AML-193 (cell line): ENCODE measurements at places on chromosomes 6 and 20.
A peak's percentile ranks its signal among the peaks of the same experiment; 100 is the strongest.

GRCh38 chr20:51064137-51064536 lies 41.2 kb upstream of the KCNG1 start:
- DNase-seq: no peak

- no peak for DNase-seq
Measured at GRCh38 chr6:127404133-127404532, 55.1 kb downstream of the KIAA0408 start.

- DNase-seq: no peak
Measured at GRCh38 chr6:46969206-46969605, 47.5 kb upstream of the ADGRF5 start.

DNA sequence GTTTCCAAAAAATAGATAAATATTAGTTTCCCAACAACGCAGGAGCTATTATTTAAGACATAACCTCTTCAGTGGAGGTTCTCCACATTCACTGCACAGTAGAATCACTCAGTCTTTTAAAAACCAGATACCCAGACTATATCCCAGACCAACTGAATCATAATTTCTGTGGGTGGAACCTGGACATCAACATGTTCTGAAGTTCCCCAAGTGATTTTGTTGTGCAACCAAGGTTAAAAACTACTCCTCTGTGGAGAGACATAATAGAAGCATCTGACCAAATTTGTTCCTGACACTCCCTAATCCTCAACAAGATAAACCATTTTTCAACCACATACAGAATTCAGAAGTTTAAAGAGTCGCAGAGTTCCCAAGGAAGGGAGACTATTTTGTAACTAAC lies 42.3 kb downstream of the STK38 start:
- no peak for DNase-seq

DNA sequence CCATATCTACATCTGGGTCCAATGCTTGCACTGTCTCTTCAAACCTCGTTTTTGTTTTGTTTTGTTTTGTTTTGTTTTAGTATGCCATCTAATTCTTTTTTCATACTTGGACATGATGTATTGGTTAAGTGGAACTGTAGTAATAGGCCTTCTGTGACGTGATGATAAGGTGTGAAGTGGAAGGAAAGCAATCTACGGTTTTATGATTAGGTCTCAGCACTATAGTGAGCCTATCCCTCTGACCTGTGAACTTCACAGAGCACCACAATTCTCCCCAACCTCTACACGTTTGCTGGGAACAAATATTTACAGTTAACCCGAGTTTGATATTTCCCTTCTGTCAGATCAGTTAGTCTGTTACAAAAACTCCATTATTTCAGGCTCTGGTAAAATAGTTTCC lies 19.1 kb upstream of the SLC24A3 start:
- no peak for DNase-seq

GRCh38 chr6:157276731-157277130 lies 46.6 kb downstream of the TMEM242 start:
- no peak for DNase-seq

DNA sequence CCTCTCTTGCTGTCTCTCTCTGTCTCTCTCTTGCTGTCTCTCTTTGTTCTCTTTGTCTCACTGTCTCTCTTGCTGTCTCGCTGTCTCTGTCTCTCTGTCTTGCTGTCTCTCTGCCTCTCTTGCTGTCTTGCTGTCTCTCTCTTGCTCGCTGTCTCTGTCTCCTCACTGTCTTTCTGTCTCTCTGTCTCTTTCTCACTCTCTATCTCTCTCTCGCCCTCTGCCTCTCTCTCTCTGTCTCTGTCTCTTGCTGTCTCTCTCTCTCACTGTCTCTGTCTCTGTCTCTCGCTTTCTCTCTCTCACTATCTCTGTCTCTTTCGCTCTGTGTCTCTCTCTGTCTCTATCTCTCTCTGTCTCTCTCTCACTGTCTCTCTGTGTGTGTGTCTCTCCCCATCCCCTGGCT lies 92.9 kb upstream of the MC3R start:
- DNase-seq: no peak

DNA sequence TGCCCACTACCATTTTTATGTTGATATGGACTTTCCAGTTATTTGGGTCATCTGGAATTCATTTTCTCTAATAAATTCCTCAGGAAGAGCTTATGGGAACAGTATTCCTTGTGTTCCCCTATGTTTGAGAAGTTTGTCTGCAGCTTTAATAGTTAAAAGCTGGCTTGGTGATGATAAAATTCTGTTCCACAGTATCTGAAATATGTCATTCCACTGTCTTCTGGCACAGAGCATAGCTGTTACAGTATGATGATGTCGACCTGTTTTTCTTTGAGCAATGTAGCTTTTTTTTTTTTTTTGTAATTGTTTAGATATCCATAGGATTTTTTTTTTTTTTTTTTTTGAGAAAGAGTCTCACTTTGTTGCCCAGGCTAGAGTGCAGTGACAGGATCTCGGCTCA lies 43.2 kb downstream of the NCOA3 start:
- no peak for DNase-seq

GRCh38 chr20:1945134-1945618 lies 48.7 kb downstream of the PDYN start:
- DNase-seq: peak; percentile 98

- DNase-seq: no peak
Measured at GRCh38 chr6:36269834-36270705, at the start of gene PNPLA1. TSS of gene PNPLA1 (plus strand) at chr6:36270060. CDS start at chr6:36270460, 400 bp downstream.

GRCh38 chr6:170004585-170005210 lies 253.3 kb downstream of the ERMARD start:
- no peak for DNase-seq

DNA sequence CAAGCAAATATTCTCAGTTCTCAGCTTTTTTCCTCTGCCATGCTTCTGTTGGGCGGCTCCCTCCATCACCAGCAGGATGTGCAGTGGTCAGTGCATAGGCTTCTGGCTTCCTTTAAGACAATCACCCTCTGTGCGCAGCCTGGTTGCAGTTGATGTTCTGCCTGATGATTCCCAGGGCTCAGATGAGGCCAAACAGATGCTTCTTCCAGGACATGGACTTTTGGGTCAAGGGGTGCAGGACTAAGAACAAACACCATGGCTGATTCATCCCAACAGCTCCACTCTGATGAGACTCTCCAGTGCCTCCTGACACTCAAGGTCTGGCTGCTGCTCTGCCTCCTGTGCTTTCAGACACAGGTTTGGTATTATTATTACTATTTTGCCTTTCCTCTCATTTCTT lies 554.8 kb upstream of the CDH4 start:
- DNase-seq: no peak

DNA sequence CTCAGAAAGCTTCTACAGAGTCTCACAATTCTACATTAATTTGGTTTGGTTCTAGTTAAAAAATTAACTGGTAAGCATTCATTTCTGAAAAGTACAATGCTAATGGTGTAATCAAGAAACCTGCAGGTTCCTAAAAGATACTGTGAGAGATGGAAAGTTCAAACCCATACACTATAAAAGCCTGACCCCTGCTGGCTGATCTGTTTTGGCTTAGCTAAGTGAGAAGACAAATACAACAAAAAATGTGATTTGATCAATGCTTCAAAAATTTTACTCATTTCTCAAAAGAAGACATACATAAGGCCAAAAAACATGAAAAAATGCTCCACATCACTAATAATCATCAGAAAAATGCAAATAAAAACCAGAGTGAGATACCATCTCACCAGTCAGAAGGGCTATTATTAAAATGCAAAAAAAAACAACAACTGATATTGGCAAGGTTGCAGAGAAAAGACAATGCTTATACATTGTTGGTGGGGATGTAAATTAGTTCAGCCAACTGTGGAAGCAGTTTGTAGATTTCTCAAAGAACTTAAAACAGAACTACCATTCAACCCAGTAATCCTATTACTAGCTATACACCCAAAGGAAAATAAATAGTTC lies 102.8 kb downstream of the MOXD1 start:
- DNase-seq: peak; percentile 35

GRCh38 chr6:12181481-12181880 lies 108.7 kb upstream of the EDN1 start:
- DNase-seq: no peak

DNA sequence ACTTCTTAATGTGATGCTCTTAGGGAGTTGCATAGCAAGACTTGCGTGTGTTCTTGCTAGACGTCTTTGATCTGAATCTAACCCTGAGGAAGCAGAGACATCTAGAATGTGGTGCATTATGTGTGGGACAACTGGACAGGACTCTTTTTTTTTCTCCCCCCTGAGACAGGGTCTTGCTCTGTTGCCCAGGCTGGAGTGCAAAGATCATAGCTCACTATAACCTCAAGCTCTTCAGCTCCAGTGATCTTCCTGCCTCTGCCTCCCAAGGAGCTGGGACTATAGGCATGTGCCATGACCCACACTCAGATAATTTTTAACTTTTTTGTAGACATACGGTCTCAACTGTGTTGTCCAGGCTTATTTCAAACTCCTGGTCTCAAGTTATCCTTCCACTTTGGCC lies 34.0 kb downstream of the PCMT1 start:
- DNase-seq: no peak

- no peak for DNase-seq
Measured at GRCh38 chr20:56865055-56865454, 235.9 kb downstream of the TFAP2C start.

DNA sequence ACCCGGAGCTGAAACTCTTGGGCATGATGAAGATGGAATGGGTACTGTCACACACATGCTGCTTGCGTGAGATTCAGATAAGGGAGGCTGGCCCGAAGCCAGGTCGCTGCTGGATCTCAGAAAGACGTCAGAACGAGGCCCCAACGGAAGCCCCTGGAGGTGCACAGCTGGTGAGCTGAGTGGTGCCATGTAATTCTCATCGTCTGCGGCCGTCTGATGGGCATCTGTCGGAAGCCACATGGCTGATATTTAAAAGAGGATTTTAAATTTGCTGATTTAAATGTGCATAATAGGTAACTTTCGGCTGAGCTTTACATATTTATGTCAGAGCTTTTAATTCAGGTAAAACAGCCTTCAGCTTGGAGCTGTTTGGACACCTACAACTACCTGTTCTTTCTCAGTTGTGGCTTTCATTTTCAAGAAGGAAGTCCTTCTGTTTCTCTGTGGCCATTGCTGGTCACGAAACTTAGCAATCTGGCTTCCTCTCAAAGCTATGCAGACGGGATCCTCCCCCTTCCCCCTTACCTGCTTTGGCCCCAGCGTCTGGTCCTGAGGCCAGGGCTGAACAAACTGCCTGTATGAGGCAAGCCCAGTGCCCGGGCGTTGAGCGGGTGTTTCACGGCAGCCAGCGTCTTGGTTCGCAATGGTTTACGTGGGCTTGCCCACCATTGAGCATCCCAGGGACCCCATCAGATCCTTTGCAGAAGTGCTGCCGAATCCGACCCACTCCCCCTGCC lies 9.2 kb downstream of the SLCO4A1 start:
- DNase-seq: no peak

DNA sequence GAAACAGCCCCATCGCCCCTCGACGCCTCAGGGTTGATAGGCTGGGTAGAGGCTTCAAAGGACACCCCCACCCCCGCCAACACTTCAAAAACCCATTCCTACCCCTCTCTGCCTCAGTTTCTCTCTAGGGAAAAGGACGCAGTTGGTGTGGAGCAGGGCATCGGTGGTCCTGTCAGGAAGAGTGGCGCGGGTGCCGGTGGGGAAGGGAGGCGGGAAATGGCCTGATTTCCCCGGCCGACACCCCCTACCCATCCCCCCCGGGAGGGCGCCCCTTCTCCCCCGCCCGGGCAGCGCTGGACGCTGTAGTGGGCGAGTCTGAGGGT lies 367 bp downstream of the NRSN2 start:
- DNase-seq: no peak

DNA sequence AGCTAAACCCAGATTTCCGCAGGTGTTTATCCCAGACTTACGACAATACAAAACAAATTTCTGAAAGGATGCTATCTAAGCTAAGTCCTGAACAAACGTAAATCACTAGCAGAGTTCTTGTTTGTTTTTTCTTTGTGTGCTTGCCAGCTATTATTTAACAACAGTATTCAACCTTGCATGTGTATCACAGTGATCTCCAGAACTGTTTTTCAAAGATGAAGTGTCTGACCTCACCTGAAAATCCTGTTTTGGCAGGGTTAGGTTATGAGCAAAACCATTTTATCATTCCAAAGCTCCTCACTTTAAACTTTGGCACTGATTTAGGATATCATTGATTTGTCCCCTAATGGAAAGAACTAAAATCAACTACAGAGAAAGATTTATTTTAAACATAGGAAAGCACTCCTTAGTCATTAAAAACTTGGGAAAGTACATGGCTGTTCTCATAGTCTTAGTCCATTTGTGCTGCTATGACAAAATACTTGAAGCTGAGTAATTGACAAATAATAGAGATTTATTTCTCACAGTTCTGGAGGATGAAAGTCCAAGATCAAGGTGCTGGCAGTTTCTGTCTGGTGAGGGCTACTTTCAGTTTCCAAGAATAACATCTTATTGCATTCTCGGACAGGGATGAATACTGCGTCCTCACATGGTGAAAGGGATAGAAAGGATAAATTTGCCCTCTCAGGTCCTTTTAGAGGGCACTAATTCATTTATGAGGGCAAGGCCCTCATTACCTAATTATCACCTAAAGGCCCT lies 20.8 kb upstream of the BMP5 start:
- no peak for DNase-seq

DNA sequence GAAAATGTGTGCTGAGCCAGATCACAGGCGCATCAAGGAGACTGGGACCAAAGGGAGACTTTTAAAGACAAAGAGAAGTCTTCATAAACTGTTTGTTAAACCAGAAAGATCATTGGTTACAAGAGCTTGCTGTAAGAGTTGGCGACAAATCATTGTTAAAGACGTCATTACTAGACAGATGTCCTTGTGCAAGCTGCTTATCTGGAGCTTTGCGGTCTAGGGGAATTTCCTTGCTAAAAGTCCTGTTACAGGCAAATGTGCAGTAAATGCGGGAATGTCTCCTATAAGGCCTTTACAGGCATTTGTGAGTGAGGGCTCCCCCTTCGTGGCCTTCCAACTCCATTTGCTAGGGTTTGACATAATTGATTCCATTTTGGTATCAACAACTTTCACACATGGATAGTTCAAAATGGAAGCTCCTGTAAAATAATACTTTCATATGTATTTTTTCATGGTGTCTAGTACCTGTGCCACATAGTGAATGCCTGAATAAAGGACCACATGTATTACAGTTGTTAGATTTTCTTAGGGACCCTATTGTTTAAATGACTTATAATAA lies 362.4 kb downstream of the UTRN start:
- no peak for DNase-seq
